Renal cortical epithelial cell (primary cell): ENCODE measurements at places on chromosomes 2 and 18. TPM values are rescaled to one million over a fixed set of nuclear protein-coding genes. Genes with fewer than 3 reads are reported as not detected.

SCYGR3 gene
- not detected in 2 replicates for total RNA-seq

FAM228A gene
- total RNA-seq: 0.05 and 0.35 TPM in 2 replicates

ACVR2A gene
- 10.8 and 18.0 TPM in 2 replicates for total RNA-seq

EML6 gene
- total RNA-seq: 1.6 and 1.7 TPM in 2 replicates

CD207 gene
- total RNA-seq: not detected in 2 replicates

KCNK3 gene
- total RNA-seq: 9.6 and 13.7 TPM in 2 replicates

CFAP53 gene
- total RNA-seq: 0.35 and 2.2 TPM in 2 replicates

NPPC gene
- 0.40 TPM in 1 of 2 replicates, not detected in the other for total RNA-seq

ARMC9 gene
- 27.1 and 67.8 TPM in 2 replicates for total RNA-seq

TCF4 gene
- 2.8 and 11.0 TPM in 2 replicates for total RNA-seq

FBXO48 gene
- total RNA-seq: 0.17 and 0.75 TPM in 2 replicates

RESP18 gene
- not detected in 2 replicates for total RNA-seq

CACNB4 gene
- total RNA-seq: 0.52 and 0.75 TPM in 2 replicates

BMP10 gene
- not detected in 2 replicates for total RNA-seq

DNA sequence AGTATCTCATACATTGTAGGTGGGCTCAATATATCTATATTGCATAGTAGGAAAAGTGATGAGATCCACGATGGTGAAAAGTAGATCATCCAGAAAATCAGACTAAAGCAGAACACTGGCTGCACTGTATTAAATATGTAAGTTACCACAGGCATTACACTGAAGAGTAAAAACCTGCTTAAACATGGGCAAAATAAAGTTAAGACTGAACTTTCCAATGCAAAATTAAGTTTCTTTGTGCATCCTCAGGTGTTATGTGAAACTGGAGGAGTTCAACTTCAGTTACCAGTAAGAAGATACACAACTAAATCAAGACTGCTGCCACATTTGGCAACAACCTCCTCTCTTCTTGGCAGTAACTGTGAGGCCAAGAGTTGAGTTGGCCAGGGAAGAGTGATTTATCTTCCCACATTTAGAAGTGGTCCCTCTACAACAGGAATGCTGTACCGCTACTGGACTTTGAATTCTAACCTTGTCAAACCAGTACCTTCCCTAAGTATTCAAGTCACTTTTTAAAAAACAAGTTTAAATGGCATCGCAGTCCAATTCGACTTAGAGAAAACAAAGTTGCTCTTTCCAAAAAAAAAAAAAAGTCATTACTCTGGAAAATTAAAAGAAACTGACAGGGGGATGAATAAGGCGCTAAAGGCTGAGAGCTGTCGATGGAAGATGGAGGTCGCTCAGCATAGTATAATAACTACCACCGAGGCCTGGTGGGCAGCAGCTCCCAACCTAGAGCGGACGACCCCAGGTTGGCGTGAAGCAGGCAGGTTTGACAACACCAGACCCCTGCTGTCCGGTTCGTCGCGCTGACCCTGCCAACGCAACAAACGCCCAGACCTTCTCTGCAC is 1.1 kb downstream of the MAP4K3 start:
- peak; percentile 63 for DNase-seq

GRCh38 chr2:202989749-202990148 is 24.9 kb upstream of the NBEAL1 start:
- no peak for DNase-seq

GRCh38 chr18:74420926-74421325 is 36.2 kb downstream of the DIPK1C start:
- DNase-seq: no peak

- DNase-seq: peak; percentile 23
Measured at GRCh38 chr2:24972315-24972961, 683 bp upstream of the DNAJC27 start.

DNA sequence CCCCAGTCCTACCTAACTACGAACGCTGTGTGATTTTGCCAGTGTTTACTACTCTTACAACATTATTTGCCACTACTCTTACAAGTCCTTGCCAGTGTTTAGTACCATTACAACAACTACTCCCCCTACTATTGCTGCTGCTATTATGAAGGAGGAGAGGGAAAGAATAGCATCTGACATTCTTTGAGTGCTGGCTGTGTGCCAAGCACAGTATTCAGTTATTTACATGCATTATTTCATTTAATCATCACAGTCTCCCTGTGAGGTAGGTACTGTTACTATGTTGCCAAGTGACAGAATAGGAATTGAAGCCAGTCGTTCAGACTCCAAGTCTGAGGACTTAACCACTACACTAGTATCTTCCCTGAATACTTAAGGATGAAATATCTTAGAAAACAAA is 185.9 kb upstream of the FOSL2 start:
- peak; percentile 55 for DNase-seq

- no peak for DNase-seq
Measured at GRCh38 chr2:226552571-226553285, 246.9 kb downstream of the IRS1 start.

- DNase-seq: no peak
Measured at GRCh38 chr2:237101118-237101979, 15.7 kb downstream of the COPS8 start.

- peak; percentile 79 for DNase-seq
Measured at GRCh38 chr18:50659091-50660003, 99.5 kb downstream of the MAPK4 start.

- DNase-seq: no peak
Measured at GRCh38 chr2:159009940-159010339, 41.5 kb downstream of the TANC1 start.

GRCh38 chr2:48320742-48321141 is 209.2 kb upstream of the STON1 start:
- DNase-seq: peak; percentile 41

DNA sequence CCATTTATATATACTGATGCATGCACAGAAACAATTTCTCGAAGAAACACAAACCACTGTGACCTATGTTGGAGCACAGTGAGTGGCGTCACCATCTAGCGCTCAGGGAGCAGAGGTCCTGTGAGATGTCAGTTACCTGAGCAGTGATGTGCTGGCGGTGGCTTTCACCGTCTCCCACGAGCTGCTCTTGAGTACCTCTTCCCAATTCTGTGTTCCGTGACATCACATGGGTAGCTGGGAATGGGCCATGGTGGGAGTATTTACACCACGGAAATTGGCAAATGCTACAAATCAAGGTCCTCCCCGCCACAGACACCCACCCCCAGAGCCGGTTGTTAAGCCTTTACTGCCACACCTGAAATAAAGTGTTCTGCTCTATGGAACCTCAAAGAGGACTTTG is 24.4 kb downstream of the GBX2 start:
- no peak for DNase-seq

- DNase-seq: no peak
Measured at GRCh38 chr2:187951470-187952218, 340.0 kb upstream of the GULP1 start.

DNA sequence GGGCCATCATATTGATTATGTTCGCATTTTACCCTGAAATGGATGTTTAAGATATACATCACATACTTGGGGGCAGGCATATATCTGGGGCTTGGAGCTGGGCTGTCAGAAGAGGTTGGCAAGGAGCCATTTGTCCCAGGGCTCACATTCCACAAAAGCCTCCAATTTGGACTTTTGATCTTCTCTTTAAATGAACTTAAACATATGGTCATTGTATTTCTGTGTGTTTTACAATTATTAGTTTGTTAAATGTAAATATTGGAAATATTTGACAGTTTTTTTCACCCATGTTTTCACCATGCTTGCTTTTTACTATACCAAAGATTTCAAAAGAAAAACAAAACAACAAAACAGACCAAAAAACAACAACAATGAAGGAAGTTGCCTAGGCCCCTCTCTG is 165.8 kb upstream of the MEIS1 start:
- no peak for DNase-seq

- DNase-seq: no peak
Measured at GRCh38 chr2:174796319-174796771, 32.1 kb upstream of the CHRNA1 start.

- no peak for DNase-seq
Measured at GRCh38 chr2:181485638-181485946, 28.4 kb downstream of the ITGA4 start.

GRCh38 chr2:188187726-188188125 is 103.9 kb upstream of the GULP1 start:
- DNase-seq: no peak

- DNase-seq: peak; percentile 95
Measured at GRCh38 chr2:215711471-215712034, 275.7 kb upstream of the FN1 start.

DNA sequence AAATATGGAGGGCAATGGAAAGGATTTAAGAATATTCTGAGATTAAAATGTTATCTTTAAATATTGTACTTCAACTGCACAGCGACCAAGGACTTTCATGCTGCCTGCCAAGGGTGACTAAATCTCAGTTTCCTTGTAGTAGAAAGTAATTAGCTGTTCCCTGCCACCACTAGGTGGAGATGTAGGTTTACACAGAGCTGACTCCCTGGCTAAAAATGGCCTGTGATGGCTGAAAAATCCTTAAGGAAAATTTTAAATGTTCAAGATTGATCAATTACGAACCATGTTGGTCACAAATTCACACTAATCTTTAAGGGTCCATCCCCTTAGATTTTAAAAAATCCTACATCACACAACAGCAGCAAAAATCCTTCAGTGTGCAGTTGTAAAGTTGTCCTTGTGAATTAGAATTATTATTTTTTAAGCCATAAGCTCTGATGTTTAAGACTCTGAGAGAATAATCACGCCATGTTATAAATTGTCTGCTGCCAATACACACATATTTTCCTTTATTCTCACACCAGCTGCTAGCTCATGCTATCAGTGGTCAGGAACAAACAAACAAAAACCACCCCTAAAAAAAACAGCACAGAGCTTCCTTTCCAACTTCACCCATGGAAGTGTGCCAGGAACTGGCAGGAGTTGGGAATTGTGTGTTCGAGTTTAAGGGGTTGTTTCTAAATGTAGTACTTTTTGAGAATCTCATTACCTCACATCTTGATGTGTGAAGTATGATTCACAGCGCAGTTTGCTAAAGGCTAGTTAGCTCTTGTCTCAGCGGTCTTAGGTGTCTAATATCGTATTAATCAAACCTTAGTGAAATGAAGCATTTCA is 399.8 kb downstream of the TMEM182 start:
- peak; percentile 75 for DNase-seq

DNA sequence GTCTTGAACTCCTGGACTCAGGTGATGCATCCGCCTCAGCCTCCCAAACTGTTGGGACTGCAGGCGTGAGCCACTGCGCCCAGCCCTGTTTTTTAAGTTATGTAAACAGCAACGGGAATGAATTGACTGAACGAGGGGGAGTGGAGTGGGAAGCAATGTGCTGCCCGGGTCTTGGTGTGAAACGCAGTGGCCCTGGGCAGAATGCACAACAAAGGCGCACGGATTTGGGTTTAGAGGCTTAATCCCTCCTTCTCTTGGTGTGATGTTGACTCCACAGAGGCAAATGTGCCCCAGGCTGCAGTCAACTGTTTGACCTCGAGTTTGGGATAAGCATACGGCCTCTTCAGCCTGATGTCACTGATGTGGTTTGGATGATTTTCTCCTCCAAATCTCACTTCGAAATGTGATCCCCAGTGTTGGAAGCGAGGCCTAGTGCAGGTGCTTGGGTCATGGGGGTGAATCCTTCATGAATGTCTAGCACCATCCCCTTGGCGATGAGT is 97.4 kb downstream of the AGAP1 start:
- DNase-seq: no peak

DNA sequence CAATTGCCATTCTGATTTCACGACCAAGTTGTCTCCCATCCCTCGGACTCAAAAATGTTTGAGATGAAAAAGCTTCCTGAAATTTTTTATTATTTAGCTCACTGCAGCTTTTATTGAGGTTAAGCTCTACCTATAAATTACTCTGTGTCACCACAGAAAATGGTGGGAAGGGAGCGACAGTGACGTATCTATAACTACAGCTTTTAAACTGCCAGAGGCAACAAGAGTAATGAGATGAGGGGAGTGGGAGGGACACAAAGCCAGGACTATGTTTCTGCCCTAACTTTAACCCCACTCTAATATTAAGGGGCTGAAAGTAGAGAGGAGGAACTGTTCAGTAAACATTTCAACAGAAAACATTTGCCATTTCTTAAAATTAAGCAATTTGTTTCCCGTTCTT is 37.4 kb downstream of the SMAD2 start:
- no peak for DNase-seq
